ENCODE measurements at places on chromosomes 6 and 20.

DNA sequence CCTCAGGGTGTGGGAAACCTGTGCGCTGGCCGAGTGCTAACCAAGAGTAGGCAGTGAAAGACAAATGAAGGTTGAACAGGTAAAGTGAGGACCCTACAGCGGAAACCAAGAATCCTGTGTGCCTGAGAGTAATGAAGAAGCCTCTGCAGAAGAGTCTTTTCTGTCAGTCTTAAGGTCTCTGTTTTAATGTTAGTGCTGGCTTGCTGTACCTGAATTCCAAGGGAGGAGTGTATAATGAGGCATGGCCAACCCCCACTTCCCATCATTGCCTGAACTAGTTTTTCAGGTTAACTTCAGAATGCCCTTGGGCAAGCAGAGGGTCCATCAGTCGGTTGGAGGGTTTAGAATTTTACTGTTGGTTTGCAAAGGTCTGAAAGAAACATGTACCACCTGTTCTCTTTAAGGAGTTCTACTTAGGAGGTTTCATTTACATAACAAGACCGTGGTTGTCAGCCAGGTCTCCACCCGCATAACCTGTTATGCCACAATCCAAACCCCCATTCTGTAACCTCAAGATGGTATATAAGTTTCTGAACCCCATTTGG is 589 bp upstream of the PDCD2 start:
- DNase-seq, result no peak

- no peak for DNase-seq
Observed at GRCh38 chr20:60447703-60448102, 489.5 kb downstream of the CDH26 start.

DNA sequence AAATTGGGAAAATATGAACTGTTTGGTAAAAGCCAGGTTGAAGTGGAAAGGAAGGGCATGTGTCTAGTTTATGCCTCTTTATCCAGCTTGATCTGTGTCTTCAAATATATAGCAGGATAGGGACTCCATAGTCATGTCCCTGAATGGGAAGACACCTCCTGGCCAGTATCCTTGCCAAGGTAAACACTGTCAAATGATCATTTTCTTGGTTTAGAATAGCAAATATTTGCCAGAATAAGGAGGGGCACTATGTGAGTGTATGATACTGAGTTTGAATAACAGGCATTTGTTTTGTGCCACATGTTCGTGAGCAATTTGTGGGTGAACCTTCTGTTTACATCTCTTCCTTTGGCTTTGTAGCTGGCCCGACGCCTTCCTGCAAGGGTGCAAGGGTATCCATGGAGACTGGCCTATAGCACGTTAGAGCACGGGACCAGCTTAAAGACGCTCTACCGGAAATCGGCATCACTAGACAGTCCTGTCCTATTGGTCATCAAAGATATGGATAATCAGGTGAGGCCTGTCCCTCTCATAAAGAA is 34.2 kb upstream of the HINT3 start:
- DNase-seq, result no peak

GRCh38 chr6:125346926-125347563 is 45.3 kb upstream of the HDDC2 start:
- DNase-seq, result no peak
